ENCODE measurements at places on chromosomes 6 and 20. TPM values are rescaled to one million over a fixed set of nuclear protein-coding genes. Genes with fewer than 3 reads are reported as not detected.

GRCh38 chr6:148969603-148970061, 222.8 kb downstream of the UST start:
- no peak overlapping the region for H3K27ac ChIP-seq
- H3K4me3 ChIP-seq = no peak overlapping the region
- H3K27me3 ChIP-seq = peaks cover 8% of the 10 kb centered on the region
- no peaks in the 10 kb centered on the region for H3K36me3 ChIP-seq

The HLA-DQB1 gene
- total RNA-seq = 0.22 TPM

- no peak for DNase-seq
- H3K27me3 ChIP-seq = no peaks in the 10 kb centered on the region
- H3K27ac ChIP-seq = no peak overlapping the region
- H3K36me3 ChIP-seq = no peaks in the 10 kb centered on the region
- no peak overlapping the region for H3K4me3 ChIP-seq
- H3K4me1 ChIP-seq = no peaks in the 10 kb centered on the region
These were observed 144.3 kb upstream of the SALL4 start for GRCh38 chr20:51946586-51946985.

GRCh38 chr6:153069897-153070296, 61.2 kb downstream of the RGS17 start:
- H3K36me3 ChIP-seq = no peaks in the 10 kb centered on the region
- no peak for DNase-seq
- no peaks in the 10 kb centered on the region for H3K4me1 ChIP-seq
- H3K4me3 ChIP-seq = no peak overlapping the region

The CCM2L gene
- 3.2 TPM for total RNA-seq

- no peak for DNase-seq
- peaks cover 7% of the 10 kb centered on the region for H3K36me3 ChIP-seq
- H3K27ac ChIP-seq = no peak overlapping the region
- no peaks in the 10 kb centered on the region for H3K4me1 ChIP-seq
- no peak overlapping the region for H3K4me3 ChIP-seq
These were observed 58.8 kb upstream of the MPC1 start for GRCh38 chr6:166441325-166442078.

DNA sequence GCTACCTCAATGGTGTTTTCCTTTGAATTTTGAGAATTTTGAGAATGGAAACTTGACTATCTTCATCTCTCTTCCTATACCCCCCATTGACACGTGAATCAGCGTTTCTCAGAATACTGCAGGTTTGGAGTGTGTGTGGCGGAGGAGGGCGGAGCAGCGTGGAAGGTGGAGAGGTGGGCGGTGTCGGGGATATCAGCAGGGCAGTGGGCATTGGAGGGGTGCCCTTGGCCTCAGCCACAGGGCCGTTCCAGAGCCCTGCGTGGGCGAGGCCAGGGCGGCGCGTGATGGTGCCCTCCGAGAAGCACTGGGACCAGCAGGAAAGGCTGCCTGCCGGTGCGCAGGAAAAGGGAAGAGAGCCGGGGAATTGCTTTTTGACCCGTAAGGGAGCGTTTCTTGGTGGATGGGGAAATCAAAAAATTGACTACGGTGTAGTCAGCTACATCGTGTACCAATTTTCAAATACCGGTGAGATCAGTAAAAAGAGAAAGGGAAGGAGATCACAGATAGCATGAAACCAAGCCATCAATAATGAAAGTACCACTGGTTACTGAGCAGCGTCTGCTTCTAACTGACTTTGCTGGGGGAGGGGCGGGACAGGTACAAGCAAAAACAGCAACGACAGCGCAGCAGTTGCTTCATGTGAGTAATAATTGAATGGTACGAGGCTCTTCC, 82.7 kb upstream of the DUSP22 start:
- no peak for DNase-seq
- no peaks in the 10 kb centered on the region for H3K4me1 ChIP-seq
- H3K36me3 ChIP-seq = no peaks in the 10 kb centered on the region
- no peak overlapping the region for H3K4me3 ChIP-seq
- no peak overlapping the region for H3K27ac ChIP-seq

- H3K27me3 ChIP-seq = no peaks in the 10 kb centered on the region
- H3K4me3 ChIP-seq = no peak overlapping the region
- H3K36me3 ChIP-seq = no peaks in the 10 kb centered on the region
- no peak overlapping the region for H3K27ac ChIP-seq
These were observed 663 bp downstream of the C6orf15 start for GRCh38 chr6:31111712-31112111.

The DNMT3B gene
- total RNA-seq = 0.39 TPM

GRCh38 chr6:169950558-169950957, 199.1 kb downstream of the ERMARD start:
- no peak for DNase-seq
- H3K27me3 ChIP-seq = no peaks in the 10 kb centered on the region
- no peaks in the 10 kb centered on the region for H3K36me3 ChIP-seq
- H3K4me1 ChIP-seq = no peaks in the 10 kb centered on the region
- H3K4me3 ChIP-seq = no peak overlapping the region
- H3K27ac ChIP-seq = no peak overlapping the region

The RCAN2 gene
- 88.8 TPM for total RNA-seq

- H3K4me1 ChIP-seq = no peaks in the 10 kb centered on the region
- H3K36me3 ChIP-seq = no peaks in the 10 kb centered on the region
- H3K4me3 ChIP-seq = no peak overlapping the region
- no peaks in the 10 kb centered on the region for H3K27me3 ChIP-seq
These were observed 14.2 kb downstream of the OR2A4 start for GRCh38 chr6:131687022-131687421.

DNA sequence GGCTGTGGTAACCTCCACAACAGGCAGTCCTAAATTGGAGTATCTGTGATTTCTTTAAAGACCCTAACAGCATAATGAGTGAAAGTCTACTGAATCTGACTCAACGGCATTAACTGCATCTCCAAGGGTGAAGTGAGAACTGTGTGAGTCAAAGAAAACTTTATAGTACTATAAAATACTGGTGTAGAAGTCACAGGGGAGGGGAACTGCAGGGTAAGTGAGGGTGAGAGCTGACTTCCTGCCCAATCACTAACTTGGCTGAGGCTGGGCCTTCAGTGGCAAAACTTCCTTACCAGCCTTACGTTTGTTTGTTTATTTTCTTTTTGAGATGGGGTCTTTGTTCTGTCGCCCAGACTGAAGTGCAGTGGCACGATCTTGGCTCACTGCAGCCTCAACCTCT, 109.8 kb downstream of the PTPRK start:
- no peak overlapping the region for H3K27ac ChIP-seq
- no peaks in the 10 kb centered on the region for H3K27me3 ChIP-seq
- no peaks in the 10 kb centered on the region for H3K36me3 ChIP-seq

DNA sequence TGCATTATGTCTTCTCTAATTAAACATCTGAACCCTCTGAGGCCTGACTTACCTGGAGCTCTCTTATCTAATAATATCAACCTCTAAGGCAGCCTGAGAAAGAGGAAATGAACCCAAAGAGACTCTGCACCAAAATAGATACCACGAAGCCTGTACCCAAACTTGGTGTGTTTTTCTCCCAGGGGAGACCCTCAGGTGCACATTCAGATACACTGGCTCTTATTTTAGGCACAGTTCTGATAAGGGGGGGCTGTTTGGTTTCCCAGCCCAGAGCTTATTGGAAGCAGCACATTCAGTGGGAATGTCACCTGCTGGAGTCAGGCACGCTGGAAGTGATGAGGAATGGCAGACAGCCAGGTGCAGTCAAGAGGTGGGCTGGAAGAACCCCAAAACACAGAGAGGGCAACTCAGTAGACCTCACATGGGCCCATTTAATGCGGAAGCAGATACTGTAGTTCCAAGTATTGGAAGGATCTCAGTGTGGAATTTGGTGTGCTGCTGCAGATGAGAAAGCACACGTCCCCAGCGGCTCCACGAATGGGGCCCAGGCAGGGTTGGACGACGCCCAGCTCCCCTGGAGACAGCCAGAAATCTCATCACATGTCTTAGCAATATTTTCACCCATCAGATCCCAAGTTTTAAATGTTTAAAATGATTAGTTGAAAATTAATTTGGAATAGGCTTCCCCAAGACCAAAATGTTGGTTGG, 9.7 kb upstream of the CCR6 start:
- H3K36me3 ChIP-seq = no peaks in the 10 kb centered on the region
- H3K27me3 ChIP-seq = no peaks in the 10 kb centered on the region
- no peak overlapping the region for H3K27ac ChIP-seq
- no peaks in the 10 kb centered on the region for H3K4me1 ChIP-seq
- H3K4me3 ChIP-seq = no peak overlapping the region

- peak; percentile 13 for DNase-seq
- no peaks in the 10 kb centered on the region for H3K36me3 ChIP-seq
- H3K4me1 ChIP-seq = no peaks in the 10 kb centered on the region
- no peak overlapping the region for H3K4me3 ChIP-seq
- no peaks in the 10 kb centered on the region for H3K27me3 ChIP-seq
- no peak overlapping the region for H3K27ac ChIP-seq
These were observed 25.4 kb upstream of the NOP56 start for GRCh38 chr20:2626853-2627541.

DNA sequence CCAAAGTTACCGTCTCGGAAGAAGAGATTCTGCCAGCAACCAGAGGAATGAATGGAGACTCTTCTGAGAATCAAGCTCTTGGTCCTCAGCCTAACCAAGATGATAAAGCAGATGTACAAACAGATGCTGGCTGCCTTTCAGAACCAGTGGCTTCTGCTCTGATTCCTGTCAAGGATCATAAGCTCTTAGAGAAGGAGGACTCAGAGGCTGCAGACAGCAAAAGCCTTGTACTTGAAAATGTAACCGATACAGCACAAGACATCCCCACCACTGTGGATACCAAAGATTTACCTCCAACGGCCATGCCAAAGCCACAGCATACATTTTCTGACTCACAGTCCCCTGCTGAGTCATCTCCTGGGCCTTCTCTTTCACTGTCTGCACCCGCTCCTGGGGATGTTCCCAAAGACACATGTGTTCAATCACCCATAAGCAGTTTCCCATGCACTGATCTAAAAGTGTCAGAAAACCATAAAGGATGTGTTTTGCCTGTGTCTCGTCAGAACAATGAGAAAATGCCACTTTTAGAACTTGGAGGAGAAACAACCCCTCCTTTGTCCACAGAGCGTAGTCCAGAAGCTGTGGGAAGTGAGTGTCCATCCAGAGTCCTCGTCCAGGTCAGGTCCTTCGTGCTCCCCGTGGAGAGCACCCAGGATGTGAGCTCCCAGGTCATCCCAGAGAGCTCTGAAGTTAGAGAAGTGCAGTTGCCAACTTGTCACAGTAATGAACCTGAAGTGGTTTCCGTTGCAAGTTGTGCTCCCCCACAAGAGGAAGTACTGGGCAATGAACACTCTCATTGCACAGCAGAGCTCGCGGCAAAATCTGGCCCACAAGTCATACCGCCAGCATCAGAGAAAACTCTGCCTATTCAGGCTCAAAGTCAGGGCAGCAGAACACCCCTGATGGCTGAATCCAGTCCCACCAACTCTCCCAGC, 109.6 kb downstream of the RTN4IP1 start:
- H3K27ac ChIP-seq = no peak overlapping the region
- no peaks in the 10 kb centered on the region for H3K27me3 ChIP-seq
- DNase-seq = no peak
- no peak overlapping the region for H3K4me3 ChIP-seq

DNA sequence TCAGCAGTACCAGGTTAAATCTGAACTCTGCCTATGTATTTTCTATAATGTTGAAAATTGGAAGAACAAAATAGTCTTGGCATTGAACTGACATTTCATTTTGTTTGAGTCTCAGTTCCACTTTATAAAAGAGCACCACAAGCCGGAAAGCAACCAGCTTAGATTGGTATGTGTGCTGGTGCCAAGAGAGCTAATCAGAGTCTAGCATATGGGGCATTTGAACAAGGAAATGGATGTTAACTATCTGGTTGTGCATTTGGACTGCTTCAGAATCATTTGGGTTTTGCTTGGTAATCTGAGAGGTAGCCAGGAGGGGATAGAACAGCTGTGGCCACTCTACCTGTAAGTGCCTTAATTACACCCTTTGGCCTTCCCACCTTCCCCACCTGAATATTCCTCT, 184.8 kb downstream of the GRIK2 start:
- H3K27me3 ChIP-seq = no peaks in the 10 kb centered on the region
- DNase-seq = no peak
- H3K36me3 ChIP-seq = no peaks in the 10 kb centered on the region
- no peaks in the 10 kb centered on the region for H3K4me1 ChIP-seq
- H3K4me3 ChIP-seq = no peak overlapping the region

DNA sequence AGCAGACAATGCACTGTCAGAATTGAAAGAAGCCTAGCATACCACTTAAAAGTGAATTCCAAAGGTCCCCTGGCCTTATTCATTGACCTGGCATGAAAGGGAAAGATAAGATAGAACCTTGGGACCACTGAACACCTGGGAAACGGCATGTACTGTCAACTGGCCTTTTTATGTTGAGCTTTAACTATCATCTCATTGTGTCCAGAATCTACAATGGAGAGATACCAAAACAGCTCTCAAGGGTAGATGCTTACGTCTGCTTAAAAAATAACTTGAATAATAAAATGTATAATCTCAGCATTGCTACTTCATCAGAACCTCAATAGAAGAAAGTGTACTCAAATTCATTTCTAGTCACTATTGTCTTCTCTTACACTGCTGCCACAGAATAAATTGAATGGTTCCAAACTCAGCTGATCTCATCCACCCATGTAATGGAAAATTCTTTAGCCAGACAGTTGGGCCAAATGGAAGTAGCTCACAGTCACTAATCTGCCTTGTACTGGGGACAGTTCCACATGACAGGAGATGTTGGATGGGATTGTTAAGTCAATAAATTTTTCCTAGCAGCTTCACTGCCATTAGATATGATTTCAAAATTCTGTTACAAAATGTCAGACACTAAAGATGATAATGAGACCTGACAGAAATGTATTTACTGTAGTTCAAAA, 93.8 kb downstream of the MLIP start:
- H3K4me1 ChIP-seq = peaks cover 12% of the 10 kb centered on the region
- no peaks in the 10 kb centered on the region for H3K27me3 ChIP-seq
- no peaks in the 10 kb centered on the region for H3K36me3 ChIP-seq
- peak overlapping the region; percentile 36 for H3K27ac ChIP-seq
- DNase-seq = no peak

The BPI gene
- not detected for total RNA-seq

DNA sequence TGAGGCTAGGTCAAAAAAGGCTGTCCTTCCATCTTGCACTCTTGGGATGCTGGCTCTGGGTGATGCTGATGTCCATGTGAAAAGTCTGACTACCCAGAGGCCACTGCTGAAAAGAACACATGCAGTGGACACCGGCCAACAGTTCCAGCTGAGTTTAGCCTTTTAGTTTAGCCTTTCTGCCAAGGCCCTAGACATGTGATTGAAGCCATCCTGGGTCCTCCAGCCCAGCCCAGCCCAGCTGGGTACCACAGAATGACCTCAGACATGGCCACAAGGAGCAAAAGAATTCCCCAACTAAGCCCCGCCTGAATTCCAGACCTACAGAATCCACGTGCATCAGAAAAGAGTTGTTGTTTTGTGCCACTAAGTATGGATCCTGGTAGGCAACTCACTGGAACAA, 17.4 kb downstream of the PIGT start:
- H3K27ac ChIP-seq = peak overlapping the region; percentile 34
- DNase-seq = peak; percentile 51
- H3K27me3 ChIP-seq = no peaks in the 10 kb centered on the region
- H3K4me1 ChIP-seq = peaks cover 6% of the 10 kb centered on the region
- no peaks in the 10 kb centered on the region for H3K36me3 ChIP-seq

- no peaks in the 10 kb centered on the region for H3K36me3 ChIP-seq
- no peaks in the 10 kb centered on the region for H3K27me3 ChIP-seq
- H3K27ac ChIP-seq = no peak overlapping the region
- H3K4me1 ChIP-seq = no peaks in the 10 kb centered on the region
- no peak for DNase-seq
- H3K4me3 ChIP-seq = no peak overlapping the region
These were observed 85.6 kb upstream of the SSTR4 start for GRCh38 chr20:22949331-22950109.

The BNIP5 gene
- total RNA-seq = not detected
